ENCODE measurements at places on chromosomes 5 and 9.
A peak's percentile ranks its signal among the peaks of the same experiment; 100 is the strongest.

DNA sequence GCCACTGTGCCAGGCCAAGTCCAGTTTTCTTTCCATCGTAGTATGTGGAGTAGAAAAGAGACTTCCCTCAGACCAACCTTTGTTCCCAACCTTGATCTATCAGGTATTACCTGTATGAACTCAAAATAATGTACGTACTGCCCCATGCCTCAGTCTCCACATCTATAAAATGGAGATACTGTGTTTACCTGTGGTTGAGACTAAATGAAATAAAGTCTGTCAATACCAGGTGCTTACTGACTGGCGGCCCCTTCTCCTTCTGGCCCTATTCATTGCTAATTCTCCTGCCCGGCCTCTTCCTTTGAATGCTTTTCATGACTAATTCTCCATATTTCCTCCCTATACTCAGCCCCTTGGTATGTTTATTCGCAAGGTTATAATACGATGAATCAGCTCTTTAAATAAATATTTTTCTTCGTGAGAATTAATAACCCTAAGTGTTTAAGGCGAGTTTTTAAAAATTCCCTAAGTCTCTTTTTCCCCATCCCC is 89.6 kb upstream of the BASP1 start:
- DNase-seq, result no peak

GRCh38 chr9:33988219-33988890 is 60.3 kb downstream of the UBAP2 start:
- no peak for DNase-seq

DNA sequence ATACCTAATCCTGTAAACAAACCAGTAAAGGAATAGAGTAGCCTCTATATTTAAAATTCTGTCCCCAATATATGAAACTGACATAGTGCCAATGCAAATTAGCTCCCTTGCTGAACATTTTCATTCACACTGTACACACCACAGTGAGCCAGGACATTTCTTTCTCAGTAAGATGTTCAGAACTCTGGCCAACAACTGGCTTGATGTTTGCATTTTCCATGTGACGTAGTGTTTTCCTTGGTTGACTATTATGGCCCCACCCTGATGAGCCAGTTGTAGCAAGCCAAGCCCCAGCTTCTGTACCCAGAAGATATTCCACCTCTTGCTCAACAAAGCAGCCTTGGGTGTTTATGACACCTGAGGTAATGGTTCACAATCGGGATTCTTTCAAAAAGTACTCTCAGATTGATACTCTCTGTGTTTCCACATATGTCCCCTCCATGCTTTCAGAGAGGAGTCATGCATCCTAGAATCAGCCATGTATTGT is 17.7 kb upstream of the ANXA1 start:
- DNase-seq, result no peak

DNA sequence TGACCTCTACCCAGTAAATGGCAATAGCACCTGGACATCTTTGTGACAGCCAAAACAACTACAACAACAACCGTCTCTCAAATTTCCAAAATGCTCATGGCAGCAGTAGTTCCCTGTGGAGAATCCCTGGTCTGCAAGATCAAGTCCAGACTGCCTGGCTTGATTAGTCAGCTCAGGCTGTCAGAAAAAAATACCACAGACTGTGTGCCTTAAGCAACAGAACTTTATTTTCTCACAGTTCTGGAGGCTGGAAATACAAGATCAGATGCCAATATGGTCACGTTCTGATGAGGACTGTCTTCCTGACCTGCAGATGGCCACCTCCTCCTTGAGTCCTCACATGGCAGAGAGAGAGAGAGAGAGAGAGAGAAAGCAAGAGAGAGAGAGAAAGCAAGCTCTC is 52.3 kb upstream of the MOCS2 start:
- no peak for DNase-seq

DNA sequence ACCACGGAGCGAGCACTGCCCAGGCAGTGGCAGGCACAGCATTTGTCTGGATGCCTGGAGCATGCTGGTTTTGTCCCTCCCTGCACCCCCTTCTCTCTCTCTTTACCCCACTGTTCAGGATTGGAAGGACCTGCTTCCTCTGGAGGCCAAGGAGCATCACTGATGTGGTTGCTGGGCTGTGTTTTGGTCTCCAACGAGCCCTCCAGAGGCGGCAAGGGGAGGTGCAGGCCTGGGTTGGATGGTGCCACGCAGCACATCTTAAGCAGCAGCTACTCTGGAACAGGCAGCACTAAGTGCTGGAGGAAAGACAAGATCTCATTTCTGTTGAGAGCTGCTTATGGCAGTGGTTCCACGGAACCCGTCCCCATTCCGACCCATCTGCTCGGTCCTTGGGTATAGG is 139.6 kb downstream of the CMYA5 start:
- DNase-seq, result no peak

GRCh38 chr5:15615859-15616258 is 115.9 kb downstream of the FBXL7 start:
- DNase-seq, result no peak

DNA sequence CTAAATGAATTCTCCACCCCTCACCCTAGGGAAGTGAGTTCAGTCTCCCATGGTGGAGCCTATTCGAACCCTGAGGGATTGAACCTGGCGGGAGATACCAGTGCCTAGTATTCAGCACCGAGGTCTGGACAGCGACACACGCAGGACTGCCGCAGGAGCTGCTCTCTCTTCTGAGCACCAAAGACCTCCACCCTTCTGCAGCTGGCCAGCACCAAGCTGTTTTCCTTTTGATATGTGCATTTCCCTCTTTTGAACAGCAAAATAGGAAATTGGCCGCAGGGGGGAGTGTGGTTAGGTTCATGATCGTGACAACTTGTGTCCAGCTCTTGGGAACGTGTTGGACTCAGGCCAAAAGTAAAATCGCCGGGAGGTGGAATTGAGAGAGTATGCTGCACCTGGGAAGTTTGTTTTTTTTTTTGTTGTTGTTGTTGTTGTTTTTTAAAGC is 1.2 kb upstream of the PCSK1 start:
- no peak for DNase-seq

DNA sequence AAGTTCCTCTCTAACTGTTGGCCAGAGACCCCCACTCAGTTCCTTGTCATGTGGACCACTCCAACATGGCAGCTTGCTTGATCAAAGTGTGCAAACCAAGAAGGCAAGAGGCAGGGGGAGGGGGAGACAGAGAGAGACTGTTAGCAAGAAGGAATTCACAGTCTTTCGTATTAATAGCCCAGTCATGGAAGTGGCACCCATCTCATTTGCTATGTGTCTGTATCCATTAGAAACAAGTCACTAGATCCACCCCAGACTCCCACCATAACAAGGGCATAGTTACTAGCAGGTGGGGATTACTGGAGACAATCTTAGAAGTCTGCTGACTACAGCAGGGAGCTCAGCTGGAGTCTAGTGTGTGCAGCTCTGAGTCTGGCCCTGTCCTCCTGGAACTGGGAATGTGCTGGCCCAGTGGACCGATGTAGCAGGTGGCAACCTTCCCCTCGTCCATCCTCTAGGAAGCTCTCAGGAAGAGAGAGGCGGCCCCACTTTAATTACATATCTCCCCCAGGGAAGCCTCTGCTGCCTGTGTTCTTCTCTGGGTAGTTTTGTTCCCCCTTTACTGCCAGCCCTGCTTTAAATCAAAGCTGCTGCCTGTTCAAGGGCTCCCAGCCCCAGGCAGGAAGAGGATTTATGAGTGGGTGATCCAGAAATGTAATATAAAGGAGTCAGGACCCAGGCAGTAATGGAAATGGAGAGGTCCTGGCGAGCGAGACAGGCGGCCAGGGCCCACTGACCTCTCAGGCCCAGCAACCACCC is 47.8 kb upstream of the ALDH1B1 start:
- DNase-seq, result no peak

GRCh38 chr5:157747766-157748700 is 4.5 kb downstream of the LSM11 start:
- no peak for DNase-seq

DNA sequence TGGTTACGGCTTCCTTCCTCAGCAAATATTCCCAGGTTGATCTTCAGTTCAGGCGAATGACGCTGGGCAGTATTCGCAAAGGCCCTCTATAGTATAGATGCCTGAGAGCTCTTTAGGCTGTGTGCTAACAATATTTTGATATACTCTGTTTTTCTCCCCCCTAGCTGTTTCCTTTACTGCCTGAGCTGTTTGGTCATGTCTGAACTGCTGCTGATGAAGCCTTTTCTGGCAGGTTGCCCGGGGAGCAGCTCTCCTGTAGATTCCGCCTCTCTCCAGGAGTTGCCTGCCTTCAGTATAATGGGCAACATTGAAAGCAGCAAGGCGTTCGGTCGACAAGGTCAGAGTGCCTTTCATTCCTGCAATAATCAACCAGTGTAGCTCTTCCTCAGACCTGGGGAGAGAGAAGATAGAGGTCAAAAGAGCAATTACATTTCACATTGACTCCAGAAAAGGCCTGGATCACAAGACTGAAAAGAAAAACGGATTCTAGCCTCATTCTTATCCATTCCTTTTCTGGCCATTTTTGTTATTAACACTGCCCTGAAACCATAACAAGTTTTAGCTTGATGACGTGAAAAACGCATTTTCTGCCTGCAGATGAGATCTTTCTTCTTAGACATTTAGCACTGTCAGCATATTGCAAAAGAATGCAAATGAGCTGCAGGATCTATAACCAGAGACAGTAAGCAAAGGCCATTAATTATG is 60.1 kb upstream of the ZNF608 start:
- peak; percentile 77 for DNase-seq

GRCh38 chr9:133733796-133734533 is 4.2 kb downstream of the SARDH start:
- DNase-seq, result no peak

DNA sequence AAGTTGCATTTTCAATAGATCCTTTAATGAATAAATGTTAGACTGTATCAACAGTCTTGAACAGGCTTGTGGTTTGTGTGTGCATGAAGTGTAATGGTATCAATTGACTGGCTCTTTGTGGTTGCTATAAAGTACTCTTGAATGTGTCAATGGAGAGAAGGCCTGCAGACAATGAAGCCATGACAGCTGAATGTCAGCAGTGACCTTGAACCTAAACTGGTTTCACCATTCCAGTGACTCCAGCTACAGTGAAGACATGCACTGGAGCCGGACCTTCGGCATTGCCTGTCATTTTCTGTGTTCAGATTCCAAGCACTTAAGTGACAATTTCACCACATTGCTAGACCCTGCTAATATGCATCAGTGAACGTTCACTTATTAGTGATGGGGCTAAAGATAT is 276.0 kb upstream of the TMEM161B start:
- no peak for DNase-seq

DNA sequence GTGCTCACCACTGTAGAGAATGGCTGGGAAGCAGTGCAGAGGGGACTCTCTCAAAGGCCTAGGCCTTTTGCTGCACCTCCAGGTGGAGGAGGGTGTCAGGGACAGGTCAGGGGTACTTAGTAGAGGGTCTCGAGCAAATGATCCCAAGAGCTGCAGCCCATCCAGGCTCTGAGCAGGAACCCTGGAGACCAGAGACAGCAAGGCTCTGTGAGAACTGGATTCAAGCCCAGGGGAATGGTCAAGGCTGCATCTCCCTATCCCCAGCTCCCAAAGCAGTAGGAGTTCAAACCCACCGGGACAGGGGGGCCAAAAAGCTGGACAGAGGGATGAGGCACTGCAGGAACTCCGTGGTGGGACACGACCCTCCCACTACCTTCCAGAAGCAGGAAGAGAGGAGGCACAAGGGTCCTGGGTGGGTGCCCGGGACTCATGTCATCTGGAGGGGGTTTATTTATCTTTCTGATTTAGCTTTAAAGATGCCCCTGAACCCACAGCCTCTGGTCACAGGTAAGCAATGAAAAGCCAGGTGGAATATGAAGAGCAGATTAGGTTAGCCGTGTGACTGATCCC is 124.8 kb downstream of the MVB12B start:
- DNase-seq, result no peak

GRCh38 chr9:76758476-76758875 is 5.8 kb upstream of the PCA3 start:
- DNase-seq, result no peak

DNA sequence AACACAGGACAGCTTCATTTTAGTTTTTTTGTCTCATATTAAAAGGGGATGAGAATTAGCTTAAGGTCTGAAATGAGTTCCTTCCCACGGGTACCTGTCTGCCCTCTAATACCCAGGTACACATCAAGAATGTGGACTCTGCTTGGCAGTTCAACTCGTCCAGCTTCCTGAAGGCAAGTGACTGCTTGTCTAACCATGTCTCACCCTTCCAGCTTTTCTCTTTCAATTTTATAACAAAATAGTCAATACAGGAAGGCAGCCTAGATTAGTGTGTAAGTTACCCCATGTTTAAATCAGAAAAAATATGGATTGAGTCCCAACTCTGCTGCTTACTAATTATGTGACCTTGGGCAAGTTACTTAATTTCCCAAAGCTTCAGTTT is 50.5 kb upstream of the C5orf46 start:
- DNase-seq, result no peak

DNA sequence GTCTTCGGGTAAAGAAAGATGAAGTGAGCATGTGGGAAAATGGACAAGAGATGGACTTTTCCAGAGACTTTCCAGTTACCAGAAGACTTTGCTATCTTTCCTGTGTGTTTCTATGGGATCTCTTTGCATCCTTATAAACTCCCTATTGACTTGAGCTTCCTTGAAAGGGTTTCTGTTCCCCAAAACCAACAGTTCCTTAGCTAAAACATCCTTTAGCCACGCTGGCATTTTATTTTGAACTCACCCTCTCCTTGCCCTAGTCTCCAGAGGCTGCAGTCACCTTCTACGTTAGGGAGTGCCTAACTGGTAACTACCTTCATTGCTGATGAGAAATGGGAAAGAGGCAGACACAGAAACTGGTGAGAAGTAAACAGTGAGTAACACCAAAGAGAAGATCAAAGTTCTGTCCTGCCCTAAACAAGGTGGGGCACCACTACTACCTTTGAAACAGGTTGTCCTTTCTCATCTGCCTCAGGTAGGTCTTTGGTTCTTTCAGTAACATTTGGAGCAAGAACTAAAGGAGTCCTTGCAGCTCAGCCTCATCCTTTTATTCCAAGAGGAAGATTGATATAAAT is 402.9 kb downstream of the ENC1 start:
- no peak for DNase-seq

DNA sequence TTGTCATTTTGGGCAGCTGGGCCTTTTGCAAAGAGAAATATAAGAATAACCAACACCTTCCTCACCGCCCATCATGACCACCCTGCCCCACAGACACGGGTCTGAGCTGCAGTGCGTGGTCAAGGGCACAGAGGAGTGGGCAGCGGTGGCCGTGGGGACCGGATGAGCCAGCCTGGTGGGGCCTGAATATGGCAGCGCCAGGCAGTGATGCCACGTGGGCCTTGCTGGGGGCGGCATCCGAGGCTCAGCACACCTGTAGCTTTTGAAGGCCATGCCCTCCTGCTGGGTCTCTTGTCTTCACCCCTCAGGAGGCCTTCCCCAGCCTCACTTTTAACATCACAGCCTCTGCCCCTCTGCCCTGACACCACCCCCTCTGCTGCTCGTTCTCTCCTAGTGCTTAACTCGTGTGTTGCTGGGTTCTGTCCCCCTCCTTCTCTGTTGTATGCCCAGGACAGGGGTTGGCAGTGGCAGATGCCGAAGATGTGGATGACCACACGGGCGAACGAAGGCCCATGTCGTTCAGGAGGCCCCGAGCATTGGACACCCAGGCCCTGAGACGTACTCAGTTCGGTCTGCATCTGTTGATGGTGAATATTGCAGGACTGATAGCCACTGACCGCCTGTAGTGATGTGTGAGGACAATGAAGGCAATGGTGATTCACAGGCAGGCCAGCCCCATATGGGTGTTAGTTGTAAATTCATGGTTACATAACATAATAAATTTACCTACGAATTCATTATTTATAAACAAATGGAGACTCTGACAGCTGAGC is 46.0 kb downstream of the AHRR start:
- DNase-seq, result no peak

- no peak for DNase-seq
Measured at GRCh38 chr9:127537792-127538191, 74.3 kb upstream of the STXBP1 start.

- DNase-seq, result no peak
Measured at GRCh38 chr5:7592910-7593309, 197.0 kb downstream of the ADCY2 start.

Measured in Peyer's patch (tissue), 4 donors.